ENCODE measurements at places on chromosomes 5 and 9.

DNA sequence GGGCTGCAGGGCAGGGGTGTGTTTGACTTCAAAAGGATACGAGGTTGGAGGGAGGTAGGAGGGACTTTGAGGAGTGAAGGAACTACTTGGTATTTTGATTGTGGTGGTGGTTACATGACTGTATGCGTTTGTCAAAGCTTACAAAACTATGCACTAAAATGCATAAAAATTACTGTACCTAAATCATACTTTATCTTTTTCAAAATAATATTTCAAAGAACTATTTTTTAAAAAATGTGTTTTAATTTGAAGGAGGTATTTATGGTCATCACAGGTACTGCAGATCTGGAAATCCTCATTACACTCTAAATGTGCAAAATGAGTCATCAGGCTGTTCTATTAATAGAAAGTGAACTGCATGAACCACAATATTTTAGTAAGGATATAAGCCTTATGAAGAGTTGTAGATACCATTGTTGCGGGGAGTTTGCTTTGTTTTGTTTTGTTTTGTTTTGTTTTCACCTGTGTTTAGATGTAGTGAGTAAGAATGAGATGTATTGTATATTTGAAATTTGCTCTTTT lies 116.9 kb downstream of the ARRDC3 start:
- peak; percentile 20 for DNase-seq

DNA sequence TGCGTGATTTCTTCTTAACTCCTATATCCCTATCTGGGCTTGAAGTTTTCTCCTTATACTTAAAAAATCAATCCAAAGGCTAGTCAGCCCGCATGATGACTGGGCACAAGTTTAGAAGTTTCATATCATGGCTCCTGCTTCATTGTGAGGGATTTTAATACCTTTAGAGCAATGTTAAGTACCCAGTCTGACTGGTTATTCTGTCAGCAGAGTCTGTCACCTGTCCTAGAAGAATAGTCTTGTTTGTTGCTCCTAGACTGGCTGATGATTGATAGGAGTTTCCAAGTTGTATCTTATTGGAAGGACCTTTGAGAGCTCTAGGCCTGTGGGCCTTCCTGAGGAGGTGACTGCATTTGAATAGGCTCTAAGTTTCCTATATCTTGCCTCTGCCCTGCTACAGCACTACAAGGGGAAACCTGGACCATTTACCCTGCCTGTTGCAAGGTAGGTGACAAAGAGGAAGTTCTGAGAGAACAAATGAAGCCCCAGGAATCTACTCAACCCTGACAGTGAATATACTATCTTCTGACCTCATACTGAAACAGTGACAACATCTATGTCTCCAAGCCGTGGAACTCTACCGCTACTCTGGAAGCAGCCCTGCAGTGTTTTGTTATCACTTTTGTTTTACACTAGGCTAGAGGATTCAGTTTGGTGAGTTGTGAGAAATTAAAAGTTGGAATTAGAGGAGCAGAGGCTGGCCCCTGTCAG lies 66.5 kb downstream of the F2RL2 start:
- no peak for DNase-seq

DNA sequence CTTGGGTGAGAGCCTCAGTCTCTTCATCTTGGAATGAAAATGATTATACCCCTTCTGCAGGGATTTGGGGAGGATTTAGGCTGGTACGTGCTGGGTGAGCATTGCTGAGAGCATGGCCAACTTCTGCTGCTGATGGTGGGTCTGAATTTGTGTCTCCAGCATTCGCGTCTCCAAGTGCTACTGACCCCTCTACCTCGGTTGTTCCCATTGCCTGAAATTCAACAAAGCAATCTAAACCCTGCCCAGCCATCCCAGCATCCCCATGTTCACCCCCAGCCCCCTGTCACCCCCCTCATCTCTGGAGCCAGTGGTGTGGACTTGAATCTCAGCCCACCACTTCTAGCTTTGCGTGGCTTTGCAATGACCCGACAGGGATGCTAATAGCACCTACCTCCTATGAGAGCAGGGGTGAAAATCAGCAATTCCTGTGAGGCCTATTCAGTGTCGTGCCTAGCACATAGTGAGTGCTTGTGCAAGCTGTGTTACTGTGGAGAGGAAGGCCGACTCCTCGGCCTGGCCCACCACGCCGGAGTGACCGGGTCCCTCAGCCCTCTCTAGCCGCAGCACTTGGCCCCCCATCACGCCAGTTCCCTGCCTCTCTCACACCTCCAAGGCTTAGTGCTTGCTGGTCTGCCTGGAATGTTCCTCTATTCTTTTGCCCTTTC lies 43.4 kb upstream of the SH3PXD2B start:
- no peak for DNase-seq

DNA sequence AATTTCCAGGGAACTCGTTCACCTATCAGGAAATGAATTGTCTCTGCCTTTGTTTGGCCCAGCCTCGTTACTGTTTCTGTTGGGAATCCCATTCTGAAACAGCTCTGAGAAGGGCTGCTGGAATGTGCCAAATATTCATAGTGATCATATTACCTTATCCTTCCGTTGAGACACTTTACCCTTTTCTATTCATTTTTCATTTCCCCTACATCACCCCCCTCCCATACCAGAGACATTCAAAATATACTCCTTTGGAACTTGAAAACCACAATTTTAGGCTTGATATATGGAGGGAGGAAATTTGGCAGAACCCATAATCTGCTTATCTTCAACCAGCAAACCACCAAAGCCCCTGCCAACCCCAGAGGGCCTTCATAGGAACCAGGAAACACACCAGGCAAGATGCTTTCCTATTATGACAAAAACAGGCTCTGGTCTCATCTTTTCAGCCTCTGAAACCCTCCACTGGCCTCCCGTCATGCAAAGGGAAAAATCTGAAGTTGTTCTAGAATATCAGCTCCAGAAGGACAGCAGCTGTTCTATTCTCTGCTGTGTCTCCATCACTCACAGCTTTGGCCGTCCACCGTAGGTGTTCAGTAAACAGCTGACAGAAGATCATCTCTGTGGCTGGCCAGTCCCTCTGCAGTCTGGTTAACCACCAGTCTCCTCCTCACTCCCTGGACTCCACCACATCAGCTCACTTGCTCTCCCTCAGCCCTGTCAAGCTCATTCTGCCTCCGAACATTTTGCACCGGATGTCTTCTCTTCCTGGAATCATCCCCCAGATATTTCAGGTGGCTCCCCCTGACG lies 217.2 kb upstream of the WWC1 start:
- DNase-seq, result no peak

GRCh38 chr9:118568704-118569103 lies 800.5 kb downstream of the BRINP1 start:
- DNase-seq, result no peak

DNA sequence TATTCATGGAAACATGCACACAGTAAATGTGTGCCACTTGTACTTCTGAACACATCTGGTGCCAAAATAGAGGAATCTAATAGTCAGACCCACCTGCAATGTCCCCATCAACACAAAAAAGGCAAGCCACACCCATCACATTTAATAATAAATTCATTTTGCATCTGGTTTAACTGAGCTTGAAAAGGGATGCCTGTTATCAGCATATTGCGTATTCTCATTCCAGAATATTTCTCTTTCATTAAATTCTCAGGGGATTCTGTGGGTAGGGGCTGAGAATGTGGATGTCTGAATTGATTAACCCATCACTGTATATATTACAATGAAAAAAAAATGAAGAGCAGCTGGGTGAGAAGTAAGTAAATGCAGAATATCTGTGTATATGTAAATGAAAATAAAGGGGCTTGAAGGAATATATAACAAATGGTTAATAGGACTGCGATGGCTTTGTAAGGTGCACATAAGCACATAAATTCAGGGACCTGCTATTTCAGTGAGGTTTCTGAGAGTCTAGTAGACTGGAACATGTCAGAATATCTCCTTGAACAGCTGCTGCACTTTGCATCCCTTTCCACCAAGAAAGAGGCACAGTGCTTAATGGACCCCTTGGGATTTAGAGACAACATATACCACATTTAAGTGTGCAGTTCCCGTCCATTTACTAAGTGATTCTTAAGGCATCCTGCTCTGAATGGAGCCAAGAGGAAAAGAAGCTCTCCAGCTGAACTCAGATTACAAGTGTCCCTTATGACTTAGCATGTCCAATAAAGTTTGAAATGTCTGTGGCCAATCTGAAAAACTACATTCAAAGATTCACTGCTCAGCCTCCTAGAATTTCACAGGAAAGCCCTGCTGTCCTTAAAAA lies 104.1 kb upstream of the NIPBL start:
- DNase-seq, result no peak

- no peak for DNase-seq
Observed at GRCh38 chr5:67257500-67257899, 60.9 kb upstream of the CD180 start.

GRCh38 chr9:19231904-19232822 lies 1.7 kb downstream of the DENND4C start:
- DNase-seq, result peak; percentile 27

- peak; percentile 29 for DNase-seq
Observed at GRCh38 chr9:134363450-134363849, 37.2 kb downstream of the RXRA start.

GRCh38 chr9:35385042-35385441 lies 104.9 kb upstream of the RUSC2 start:
- peak; percentile 22 for DNase-seq

DNA sequence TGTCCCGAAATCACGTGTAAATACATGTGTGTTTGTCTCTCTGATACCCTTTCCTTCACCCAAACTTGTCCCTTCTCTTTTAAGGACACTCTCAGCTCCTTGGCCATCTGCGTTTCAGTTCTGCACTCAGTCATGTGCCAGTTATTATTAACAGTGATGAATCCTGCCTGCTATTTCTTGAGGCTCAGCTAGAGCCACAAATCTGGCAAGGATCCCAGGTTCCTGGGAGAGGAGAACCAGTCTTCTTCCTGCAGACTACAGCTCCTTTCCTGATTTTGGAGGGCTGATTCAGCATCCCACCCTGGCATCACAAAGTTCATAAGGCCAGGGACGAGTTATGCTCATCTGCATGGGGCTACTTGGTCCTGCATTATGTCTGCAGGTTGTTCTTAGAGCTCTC lies 5.6 kb downstream of the MAMDC2 start:
- DNase-seq, result peak; percentile 79

GRCh38 chr5:87399720-87400119 lies 13.0 kb downstream of the CCNH start:
- DNase-seq, result no peak

GRCh38 chr9:73736270-73736669 lies 584.6 kb downstream of the ANXA1 start:
- no peak for DNase-seq

DNA sequence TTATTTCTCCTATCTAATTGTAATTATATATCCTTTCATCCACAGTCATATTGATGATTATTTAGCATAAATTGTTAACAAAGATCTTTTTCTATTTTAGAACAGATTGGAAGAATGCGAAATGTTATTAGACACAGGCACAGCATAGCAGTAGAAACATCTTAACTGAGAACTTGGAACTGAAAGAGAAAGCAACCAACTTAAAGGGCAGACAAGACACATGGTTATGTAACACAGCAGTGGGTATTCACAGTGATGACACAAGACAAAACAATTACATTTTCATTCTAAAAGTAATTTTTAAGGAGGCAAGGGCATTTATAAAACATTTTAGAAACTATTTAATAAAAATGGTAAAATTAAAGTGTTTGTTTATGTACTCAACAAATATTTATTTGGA lies 57.7 kb upstream of the MEF2C start:
- DNase-seq, result no peak

- DNase-seq, result no peak
Observed at GRCh38 chr5:160231783-160232342, 2.6 kb downstream of the FABP6 start.

GRCh38 chr5:14959399-14960119 lies 88.0 kb upstream of the ANKH start:
- DNase-seq, result no peak

DNA sequence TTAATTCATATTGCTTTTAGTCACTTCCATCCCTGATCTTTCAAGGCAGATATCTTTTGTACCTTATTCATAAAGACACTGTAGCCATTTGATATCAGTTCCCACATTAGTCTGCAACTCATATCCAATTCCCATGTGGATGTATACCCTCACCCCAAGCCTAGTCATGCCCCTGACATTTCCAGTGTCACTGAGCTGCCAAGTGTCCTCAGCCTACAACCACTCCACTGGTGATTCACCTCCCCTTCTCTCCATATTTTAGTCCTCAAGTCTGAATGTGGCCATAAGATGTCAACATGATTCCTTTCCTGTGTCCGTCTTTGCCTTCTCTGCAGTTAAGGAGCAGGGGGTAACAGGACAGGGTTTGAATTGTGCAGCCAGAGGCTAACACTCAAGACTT lies 346.9 kb downstream of the RAB3C start:
- no peak for DNase-seq

- no peak for DNase-seq
Observed at GRCh38 chr5:137760719-137761516, 6.8 kb upstream of the HNRNPA0 start.

- DNase-seq, result no peak
Observed at GRCh38 chr5:50550267-50550666, 109.2 kb upstream of the EMB start.

GRCh38 chr9:120289098-120289497 lies 290.9 kb downstream of the CDK5RAP2 start:
- no peak for DNase-seq

DNA sequence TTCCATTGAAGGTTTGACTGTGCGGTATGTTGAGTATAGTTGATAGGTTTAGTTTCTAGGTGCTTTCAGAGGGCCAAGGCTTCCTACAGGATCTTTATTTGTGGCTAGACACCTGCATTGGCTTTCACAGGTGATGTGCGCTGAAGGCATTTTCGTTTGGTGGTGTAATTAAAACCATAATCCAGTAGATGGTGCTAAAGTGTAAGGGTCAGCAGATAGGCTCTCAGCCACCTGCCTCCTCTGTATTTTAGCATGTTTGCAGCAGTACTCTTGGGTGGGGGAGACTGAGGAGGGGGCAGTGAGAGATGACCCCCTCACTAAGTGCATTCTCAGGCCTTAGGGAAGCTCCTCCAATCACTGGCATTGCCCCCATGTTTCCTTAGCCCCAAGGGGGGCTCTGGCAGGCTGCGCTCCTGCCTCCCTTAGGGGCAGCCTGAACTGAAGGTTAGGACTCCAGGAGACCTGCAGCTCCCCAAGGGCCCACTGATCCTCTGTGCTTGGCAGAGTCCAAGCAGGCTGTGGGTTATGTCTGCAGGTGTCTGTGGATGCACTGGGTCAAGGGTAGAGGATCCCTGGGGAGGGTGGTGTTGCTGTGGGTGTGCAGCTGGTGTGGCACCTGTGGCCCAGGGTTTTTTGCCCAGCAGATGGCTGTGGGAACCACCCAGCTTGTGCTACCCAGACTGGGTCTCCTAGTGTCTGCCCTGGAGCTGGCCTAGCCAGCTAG lies 23.4 kb downstream of the CDK20 start:
- peak; percentile 22 for DNase-seq

Data from cerebellar cortex (tissue), 1 donor.